Amniotic stem cell (primary cell): ENCODE measurements at places on chromosomes 2 and 18.
A peak's percentile ranks its signal among the peaks of the same experiment; 100 is the strongest.

DNA sequence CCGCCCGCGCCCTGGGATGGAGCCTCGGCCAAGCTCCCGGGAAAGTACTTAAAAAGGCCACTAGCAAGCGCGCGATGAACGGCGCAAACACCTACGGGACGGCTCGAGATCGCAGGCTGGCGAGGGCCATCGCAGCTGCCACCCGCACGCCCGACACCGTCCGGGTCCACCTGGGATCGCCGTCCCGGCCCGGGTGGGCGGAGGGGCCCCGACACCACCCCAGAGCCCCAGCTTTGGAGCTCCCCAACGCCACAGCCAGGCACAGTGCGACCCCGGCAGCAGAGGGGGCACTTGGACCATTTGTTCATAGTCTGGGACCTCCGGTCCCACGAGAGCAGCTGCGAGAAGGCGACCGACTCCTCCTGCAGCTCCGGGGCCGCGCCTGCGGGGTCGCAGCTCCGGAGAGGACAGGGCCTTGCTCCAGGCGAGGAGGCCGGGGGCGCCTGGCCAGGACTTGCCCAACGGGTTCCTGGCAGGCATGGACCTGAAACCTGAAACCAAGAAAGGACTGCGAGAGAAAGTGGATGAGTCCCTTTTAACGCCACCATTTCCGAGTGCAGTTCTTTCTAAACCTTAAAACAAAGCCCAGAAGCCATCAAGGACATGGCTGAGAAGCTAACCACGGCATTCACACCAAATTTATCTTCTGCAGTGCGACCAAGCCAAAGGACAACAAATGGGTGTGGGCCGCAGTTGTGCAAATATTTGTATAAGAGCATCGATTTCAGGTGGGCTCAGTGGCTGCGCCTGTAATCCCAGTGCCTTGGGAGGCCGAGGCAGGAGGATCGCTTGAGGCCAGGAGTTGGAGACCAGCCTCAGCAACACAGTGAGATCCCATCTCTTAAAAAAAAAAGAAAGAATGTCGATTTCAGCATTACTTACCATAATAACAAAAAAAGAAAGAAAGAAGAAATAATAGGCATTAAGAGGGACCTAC is 54.0 kb upstream of the IMP4 start:
- DNase-seq = no peak

DNA sequence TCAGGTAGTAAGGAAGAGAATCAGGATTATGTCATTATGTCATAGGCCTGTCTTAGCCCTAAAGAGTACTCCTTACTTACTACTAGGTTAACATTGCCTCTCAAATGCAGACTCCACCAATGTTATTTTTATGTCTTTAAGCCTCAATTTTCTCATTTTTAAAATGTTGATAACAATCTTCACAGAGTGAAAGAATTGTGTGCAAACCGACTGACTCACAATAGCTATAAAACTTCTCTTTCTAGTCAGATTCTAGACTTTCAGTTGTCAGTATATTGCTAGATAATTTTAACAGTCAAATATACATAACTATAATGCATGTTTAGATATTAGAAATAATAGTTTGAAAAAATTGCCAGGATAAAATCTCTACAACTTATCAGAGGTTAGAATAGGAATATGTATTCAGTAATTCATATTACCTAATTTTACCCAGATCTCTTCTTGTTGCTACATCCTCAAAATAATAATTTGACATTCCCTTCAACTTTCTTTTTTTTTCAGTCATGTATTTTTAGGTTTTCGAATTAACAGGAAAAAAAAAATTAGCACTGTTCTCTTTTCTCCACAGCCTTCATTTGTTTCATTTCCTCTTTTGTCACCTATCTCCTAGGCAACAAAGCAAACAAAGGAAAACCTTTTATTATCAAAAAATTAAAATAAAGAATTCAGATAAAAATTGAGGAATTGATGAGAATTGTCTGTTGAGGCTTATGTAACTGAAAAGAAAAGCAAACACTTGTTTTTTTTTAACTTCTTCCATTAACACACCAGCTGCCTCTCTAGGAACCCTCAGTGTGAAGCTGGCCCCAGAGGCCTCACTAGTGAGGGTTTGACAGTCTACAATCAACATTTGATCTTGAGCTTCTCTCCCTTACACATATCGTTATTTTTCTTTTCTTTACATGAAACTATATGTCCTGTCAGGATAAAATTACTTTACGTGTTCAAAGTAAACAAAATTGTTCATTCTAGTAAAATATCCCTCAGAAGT is 279.0 kb downstream of the CALCRL start:
- DNase-seq = no peak

- no peak for DNase-seq
These were observed 183.3 kb upstream of the ETAA1 start for GRCh38 chr2:67213677-67214402.

- DNase-seq = no peak
These were observed 74.5 kb downstream of the RHBDD1 start for GRCh38 chr2:226910384-226910783.

DNA sequence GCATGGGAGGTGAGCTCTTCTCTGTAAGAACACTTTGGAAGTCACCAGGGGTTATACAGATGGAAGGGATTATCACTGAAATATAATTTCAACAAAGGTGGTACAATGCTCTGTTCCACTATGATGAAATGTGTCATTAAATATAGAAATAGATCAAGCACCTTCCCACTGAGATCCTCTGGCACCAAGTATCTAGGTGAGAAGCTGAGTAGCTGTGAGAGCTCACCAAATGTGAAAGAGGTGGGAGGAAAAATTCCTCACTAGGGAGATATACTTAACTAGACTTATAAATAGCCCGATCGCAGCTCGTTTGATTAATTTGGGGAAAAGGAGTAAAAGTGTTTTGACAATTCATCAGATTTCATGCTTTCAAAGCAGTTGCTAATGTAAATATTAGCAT is 247.6 kb downstream of the SMAD2 start:
- DNase-seq = no peak

DNA sequence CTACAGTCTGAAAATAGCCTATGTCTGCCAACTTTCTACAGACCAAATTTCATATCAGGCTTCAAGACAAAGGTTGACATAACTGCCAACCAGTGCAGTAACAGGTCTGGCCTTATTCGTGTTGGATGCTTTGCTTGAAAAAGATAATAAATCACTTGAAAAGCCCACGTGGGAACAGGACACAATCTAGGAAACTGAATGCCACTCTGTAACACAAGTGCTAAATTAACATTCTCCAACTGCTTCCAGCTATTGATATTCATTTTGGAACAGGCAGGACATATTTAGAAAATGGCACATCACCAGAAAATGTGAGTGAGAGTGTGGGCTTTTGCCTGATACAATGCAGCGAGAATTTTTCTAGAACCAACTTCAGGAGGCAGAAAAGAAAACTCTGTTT is 165.9 kb upstream of the CCDC150 start:
- no peak for DNase-seq

GRCh38 chr2:234258562-234259141 is 208.2 kb downstream of the SPP2 start:
- no peak for DNase-seq

DNA sequence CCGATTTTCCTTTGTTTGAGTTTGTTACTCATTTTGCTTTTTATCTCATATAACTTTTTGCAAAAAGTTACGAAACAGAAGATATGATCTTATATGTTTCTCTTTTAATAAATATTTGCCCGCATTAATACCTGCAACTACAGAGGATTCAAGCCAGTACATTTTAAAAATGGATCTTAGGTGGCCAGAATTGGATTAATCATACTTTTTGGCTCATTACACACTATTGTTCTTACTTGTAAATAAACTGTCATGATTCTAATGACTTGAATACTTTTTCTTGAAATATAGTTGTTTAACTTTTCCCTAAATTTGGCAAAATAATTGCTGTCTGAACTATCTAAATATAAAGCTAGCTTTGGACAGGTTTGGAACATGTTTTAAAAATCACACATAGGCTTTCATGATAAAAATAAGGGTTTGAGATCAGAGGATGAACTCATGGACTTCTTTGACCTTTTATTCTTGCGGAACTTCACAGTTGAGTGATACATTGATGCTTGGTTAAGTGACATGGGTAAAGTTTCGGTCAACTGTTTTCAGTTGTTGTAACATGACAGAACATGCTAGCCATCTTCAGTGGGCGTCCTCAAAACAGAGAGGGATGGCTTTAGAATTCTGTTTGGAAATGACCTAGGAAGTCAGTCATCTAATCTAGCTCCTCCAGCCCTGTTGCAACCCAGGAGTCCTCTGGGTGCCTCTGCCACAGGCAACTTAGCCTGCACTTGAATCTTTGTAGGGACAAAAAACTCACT is 44.5 kb downstream of the LTBP1 start:
- DNase-seq = no peak

DNA sequence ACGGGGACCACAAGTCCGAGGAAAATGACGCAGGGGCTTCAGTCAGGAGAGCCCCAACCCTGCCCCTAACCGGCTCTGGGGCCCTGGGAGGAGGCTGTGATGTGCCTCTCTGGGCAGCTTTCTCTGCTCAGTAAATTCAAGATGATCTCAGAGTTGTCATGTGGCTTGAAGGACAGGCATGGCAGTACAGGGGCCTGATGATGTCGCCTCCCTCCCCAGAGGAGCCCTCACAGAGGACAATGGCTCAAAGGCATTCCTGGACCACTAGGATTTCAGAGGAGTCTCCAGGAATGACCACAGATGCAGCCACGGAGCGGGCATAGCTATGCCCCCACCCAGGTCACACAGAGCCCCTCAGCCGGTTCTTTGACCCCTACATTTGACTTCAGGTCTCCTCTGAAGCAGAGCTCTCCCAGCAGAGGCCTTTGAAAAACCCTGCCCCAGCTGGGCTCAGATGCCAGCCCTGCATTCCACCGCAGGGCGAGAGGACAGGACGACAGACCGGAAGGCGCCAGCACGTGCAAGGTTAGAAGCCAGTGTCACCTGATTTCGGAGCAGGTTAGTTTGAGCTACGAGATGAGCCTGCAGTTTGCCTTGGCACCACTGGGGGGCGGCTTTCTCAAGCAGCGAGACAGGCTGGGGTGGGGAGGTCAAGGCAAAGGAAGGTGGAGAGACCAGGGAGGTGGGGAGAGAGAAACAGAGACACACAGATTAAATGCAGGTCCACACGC is 39.2 kb downstream of the BIN1 start:
- peak; percentile 7 for DNase-seq

- no peak for DNase-seq
These were observed 44.3 kb downstream of the SERTAD2 start for GRCh38 chr2:64609227-64609941.

DNA sequence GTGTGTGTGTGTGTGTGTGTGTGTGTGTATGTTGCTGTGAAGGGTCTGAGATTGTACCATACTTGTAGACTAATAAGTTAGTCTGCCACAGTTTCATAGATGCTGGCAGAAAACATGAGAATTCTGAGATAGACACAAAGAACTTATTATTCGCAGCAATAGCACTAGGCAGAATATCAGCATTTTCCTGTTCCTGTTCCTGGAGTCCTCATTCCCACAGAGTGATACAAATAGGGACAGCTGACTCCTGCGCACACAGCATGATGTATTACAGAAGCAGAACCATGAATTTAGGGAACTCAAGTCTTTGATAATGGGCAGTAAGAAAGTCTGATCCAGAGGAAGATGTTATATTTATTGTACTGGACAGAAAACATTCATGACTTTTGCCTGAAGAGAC is 1466.3 kb downstream of the DPP10 start:
- DNase-seq = no peak

DNA sequence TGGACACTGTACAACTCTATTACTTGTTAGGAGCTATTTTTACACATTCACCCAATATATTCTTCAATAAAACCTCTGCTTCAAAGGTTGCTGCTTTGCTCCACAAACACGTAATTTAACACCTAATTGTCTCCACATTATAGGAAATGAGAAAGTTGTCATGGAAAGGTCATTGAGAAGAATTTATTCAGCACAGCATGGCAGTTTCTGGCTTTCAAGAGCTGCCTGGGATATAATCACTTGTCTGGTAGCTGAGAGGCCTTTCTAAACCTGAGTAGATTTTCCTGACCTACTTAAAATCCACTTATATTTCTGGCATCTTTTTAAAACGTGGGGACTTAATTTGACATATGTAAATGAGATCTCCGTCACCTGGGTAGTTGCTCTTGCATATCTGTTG is 216.1 kb downstream of the ZNF804A start:
- no peak for DNase-seq

- no peak for DNase-seq
These were observed 31.0 kb downstream of the M1AP start for GRCh38 chr2:74617122-74617521.

- DNase-seq = no peak
These were observed 181.6 kb upstream of the GALNT5 start for GRCh38 chr2:157075924-157076323.

- no peak for DNase-seq
These were observed 699 bp upstream of the RAPGEF4 start for GRCh38 chr2:172734711-172735581.
